ENCODE measurements at places on chromosomes 5 and 9.

- no peak for DNase-seq
These were observed 38.1 kb upstream of the ZCCHC7 start for GRCh38 chr9:37082214-37082765.

DNA sequence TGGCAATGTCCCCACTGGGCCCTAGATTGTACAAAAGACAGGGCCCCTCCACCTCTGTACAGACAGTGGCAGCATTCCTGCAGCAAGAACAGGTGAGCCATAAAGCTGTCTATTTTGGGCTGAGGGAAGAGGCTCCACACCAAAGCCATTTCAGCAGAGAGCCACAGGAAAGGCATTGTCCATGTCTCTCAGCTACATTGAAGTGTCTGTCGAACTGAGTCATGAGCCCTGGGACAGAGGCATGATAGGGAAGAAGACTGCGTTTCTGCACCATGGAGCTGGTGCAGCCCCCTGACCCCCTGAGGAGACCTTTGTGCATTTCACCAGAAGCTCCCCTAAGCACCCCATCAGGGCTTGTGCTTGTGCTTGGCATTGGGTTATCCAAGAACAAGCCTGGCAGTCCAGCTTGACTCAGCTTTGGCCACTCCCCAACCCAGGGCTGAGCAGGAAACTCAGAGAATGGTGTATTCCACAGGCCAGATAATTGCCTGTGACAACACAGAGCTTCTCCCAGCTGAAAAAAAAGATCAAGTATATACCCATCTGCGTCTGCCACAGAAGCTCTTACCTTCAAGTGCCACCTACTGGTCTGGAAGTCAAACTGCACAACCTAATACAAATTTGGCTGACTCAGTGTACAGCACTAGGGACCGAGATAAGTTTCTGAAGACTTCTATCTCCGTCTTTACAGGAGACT is 5.9 kb upstream of the FRMD3 start:
- peak; percentile 57 for DNase-seq

DNA sequence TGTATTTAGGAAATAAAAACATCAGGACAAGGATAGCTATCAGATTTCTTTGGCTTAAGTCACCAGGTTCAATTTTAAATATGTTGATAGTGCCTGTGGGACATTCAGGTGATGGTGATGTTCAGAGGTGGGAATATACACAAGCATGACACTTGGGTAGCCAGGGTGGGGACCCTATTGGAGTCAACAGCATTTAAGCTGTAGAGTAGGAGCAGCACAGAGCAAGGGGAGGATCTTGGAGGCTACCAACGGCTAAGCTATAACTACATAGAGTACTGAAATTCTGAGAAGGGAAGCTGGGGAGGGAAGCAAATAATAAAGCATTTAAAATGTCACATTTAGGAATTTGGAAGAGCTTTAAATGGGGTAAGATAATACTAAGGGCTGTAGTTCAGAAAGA is 177.7 kb downstream of the CPLANE1 start:
- no peak for DNase-seq

GRCh38 chr5:106974272-106974671 is 696.5 kb downstream of the EFNA5 start:
- DNase-seq, result no peak

GRCh38 chr5:64019746-64020145 is 57.5 kb upstream of the HTR1A start:
- DNase-seq, result no peak

DNA sequence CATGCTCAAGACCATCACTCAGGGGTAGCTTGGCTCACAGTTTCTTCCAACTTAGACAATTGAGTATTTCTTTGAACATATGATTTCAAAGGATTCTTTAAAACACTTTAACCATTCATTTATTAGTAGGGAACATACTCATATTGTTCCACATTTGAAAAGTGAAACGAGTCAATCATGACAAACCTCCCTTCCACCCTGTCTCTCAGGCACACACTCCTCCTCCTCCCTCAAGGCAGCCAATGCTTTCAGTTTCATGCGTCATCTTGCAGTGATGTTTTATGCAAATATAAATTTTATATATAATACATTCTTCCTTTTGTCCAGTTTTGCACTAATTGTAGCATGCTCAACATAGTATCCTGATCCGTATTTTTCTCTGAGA is 126.0 kb upstream of the BOD1 start:
- DNase-seq, result no peak

DNA sequence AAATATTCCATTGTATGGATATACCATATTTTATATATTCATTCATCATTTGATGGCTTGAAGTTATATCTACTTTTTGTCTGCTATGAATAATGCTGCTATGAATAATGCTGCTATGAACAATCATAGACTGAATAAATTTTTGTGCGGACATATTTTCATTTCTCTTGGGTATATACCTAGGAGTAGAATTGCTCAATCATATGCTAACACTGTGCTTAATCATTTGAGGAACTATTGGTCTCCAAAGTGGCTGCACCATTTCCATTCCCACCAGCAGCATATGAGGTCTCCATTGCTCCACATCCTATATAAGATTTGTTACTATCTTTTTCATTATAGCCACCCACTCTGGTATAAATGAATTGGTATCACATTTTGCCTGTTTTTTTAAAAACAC is 18.3 kb upstream of the TEK start:
- DNase-seq, result no peak

DNA sequence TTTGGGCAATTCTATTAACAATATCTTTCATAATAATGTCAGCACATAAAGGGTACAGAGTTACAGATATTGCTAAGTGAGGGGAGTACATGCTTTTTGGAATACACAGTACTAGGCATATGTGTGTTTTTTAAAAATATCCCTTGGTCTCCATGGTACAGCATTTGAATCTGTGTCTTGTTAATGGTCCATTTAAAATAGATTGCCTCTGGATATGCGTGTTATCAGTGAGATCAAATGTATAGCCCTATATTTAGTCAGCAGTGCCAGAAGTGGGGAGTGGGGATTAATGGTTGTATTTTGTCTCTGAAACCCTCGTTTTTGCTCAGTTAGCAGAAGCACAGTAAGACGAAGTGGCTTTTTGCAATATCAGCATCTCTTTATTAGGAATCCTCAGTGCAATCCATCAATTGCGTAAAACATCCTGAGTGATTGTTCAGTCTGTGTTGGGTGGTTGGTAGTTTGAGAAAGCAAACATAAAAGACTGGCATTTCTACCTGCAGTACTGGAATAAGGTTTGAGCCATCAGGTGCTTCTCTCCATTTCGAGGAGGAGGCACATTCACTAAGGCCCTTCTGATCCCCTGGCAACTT is 19.0 kb downstream of the SKP2 start:
- DNase-seq, result no peak

- DNase-seq, result no peak
These were observed 217.5 kb upstream of the RIOK2 start for GRCh38 chr5:97400537-97400936.

DNA sequence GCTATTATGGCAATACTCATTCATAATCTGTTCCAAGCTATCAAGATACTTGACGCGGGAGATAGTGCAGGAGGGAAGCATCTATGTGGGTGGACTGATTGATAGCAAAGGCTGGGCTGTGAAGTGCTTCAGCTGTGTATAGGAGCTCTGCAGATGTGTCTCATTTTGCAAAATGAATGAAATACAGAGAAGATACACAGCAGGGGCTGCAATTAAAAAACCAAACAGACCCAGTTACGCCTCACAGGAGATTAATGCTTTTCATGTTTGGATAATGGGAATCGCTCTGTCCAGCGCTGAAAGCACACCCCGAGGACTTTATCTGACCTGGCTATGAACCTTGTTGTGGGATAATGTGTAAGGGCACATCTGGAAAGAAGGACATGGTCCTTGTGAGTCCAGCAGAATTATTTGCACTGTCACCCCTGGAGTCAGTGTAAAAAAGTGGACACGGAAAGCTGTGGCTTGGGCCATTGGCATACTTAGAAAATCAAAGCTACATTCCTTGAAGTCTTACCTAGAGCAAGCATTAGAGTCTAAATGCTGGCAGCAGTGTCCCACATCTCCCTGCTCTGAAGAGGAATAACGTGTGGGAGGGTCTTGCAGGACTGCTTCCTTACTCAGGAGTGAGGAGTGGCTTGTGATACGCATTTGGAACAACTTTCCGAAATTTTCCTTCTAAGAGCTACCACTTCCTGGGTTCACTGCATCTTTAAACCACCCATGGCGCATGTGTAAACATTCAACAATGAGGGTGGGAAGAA is 2.6 kb downstream of the SH3RF2 start:
- DNase-seq, result no peak

GRCh38 chr9:68817079-68817875 is 112.2 kb downstream of the PIP5K1B start:
- no peak for DNase-seq

- no peak for DNase-seq
These were observed 978 bp downstream of the CFAP157 start for GRCh38 chr9:127707766-127708165.

- DNase-seq, result no peak
These were observed at the start of gene TRPM3 for GRCh38 chr9:71121275-71122021. TRPM3 (minus strand) TSS chr9:71121621; CDS start chr9:71121354, 267 bp downstream.

Measured in HEK293T (cell line).